Hematopoietic multipotent progenitor cell (in vitro differentiated cells): ENCODE measurements at places on chromosomes 1 and 21. TPM values are rescaled to one million over a fixed set of nuclear protein-coding genes. Genes with fewer than 3 reads are reported as not detected.

DNA sequence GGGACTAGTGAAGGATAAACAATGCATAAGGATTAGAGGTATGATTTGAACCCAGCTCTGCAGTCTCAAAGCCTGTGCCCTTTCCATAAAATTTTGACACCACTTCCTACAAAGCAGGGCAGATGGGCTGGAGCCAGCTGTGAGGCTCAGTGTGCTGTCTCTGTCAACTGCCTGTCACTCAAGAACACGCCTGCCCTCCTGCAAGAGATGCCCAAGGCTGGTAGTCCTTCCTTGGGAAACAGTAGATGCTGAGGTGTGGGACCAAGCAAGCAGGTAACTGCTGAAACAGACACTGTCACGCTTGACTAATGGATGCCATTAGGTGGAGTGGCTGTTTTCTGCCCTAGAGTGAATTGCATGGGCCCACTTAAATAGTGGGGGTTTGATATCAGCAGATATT lies 402.0 kb downstream of the PTPRU start:
- DNase-seq, result no peak

- no peak for DNase-seq
These were observed 264.5 kb upstream of the CAMK1G start for GRCh38 chr1:209319057-209319432.

DNA sequence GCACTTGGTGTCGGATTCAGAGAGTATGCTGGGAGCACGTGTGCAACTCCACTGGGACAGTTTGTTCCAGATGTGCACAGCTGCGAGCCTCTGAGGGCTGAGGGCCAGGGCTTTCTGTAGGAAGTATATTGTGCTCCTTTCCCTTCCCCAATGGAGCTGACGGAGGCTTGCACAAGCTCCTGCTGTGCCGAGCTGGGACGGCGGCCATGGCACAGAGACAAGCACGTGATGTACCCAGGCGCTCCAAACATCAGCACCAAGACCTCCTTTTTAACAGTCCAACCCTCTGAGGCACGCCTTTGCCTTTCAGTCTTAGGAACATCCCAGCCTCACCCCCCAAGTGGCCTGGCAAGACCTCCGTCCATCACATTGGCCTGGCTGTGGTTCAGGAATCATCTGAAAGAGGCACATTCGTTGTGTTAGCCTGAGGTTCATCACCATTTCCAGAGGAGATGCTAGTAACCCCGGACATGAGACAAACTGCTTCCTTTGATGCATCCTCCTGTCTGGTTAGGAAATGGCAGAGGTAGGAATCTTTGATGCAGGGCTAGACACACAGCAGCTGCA lies 339.2 kb upstream of the KAZN start:
- no peak for DNase-seq

DNA sequence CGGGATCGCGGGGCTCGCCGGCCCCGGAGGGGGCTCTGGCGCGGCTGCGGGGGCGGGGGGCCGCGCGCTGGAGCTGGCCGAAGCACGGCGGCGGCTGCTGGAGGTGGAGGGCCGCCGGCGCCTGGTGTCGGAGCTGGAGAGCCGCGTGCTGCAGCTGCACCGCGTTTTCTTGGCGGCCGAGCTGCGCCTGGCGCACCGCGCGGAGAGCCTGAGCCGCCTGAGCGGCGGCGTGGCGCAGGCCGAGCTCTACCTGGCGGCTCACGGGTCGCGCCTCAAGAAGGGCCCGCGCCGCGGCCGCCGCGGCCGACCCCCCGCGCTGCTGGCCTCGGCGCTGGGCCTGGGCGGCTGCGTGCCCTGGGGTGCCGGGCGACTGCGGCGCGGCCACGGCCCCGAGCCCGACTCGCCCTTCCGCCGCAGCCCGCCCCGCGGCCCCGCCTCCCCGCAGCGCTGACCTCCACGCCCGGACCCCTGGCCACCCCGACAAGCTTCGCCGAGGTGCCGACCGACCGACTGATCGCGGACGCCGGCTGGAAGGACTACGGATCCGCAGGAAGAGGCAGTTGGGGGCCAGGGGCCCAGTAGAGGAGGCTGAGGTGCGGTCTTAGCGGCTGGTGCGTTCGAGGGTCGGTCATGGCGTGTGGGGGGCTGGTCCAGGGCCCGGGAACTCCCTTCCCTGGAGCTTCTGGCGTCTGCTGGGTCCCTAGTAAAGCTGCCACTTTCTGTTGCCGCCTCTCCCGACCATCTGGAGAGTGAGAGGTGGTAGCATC lies 711 bp downstream of the TRNP1 start:
- no peak for DNase-seq

DNA sequence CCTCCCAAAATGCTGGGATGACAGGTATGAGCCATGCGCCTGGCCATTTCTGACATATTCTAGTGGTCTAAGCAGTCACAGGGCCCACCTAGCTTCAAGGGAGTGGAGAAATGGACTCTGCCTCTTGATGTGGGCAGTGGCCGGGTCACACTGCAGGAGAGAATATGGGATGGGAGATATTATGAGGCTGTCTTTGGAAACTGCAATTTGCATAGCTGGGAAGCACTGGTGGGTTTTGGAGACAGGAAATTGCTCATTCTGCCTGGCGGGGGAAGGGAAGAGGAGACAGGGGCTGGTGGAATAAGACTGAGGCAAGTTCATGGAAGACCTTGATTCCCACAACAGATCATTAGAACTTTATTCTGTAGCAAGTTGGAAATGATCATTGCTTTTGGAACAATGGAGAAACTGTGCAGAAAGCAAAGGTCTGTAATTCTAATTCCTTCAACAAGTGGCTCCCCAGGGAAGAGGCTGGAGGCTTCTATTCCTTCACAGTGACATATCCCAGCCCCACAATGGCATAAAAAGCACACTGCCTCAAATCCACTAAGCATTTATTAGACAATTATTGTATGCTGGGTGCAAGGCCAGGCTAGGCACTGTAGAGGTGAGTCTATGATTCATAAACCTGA lies 10.5 kb downstream of the NCMAP start:
- DNase-seq, result no peak

- DNase-seq, result no peak
These were observed 650.9 kb upstream of the ADGRL2 start for GRCh38 chr1:81149649-81150325.

DNA sequence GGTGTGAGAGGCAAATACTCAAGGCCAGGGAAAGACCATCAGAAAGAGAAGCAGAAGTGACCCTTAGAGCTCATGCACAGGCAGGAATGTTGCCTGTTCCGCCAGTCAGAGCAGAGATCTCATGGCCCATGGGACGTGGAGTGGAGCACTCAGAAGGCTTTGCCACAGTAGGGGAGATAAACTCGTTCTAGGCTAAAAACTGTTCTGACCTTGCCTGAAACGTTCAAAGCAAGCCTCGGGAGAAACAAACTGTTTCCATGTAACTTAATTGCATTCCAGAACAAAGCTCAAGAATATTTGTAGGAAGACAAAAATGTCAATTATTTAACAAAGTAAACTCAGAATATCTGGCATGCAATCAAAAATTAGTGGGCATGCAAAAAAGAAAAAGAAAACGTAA lies 20.7 kb upstream of the SLC19A1 start:
- DNase-seq, result no peak

DNA sequence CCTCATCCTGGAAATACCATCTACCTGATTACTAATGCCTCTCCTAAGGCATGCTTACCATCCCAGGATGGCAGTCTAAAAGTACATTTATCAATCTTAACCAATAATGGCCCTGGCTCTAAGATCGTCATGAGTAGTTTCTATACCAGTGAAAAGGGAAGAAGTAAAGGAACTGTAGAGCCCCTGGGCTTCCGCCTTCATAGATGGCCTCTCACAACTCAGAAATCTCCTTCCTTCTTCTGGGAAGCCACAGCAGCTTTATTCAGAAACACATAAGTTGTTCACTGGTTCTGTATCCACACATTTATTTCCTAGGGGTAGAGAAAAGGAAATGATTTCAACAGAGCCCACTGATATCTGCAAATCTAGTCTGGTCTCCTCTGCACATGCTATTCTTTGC lies 41.0 kb upstream of the CD5L start:
- no peak for DNase-seq

- no peak for DNase-seq
These were observed 18.8 kb downstream of the ADGRB2 start for GRCh38 chr1:31745096-31745945.

- DNase-seq, result no peak
These were observed 73.1 kb upstream of the DYNLT5 start for GRCh38 chr1:66679140-66679539.

DNA sequence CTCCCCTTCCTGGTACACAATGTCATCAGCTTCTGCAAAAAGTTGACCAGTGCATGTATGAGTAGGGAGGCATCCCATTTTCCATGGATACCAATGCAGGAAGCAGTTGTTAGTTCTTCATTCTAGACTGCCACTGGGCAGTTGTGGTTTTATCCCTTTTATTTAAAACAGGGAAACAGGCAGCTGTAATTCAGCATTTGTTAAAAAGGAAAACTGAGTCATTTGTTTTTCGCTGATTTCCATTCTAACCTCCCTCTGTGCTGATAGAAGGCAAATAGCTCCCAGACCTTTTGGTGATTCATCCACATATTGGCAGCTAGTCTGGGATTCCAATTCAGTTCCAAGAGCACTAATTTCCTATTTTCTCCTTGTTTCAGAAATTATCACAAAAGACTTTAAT lies 21.1 kb upstream of the ABCA4 start:
- no peak for DNase-seq

GRCh38 chr21:36692835-36693488 lies 6.0 kb upstream of the SIM2 start:
- DNase-seq, result no peak

DNA sequence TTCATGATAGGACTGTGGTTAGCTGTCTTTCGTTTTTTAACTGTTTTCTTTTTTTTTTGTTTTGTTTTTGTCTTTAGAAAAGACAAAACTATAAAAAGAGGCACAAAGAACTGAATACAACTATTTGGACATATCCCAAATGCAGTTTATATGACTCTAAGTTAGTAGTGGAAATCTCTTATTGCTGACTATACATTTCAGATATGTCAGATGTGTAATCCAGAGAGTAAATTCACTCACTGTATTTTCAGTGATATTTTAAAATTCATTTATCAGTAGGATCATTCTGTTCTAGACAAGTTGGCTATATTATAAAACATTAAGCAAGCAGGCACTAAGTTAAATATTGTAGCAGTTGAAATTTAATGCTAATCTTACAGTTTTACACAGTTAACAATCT lies 5.7 kb downstream of the RAP1A start:
- no peak for DNase-seq

GRCh38 chr1:2347409-2347785 lies 44.0 kb downstream of the MORN1 start:
- no peak for DNase-seq

DNA sequence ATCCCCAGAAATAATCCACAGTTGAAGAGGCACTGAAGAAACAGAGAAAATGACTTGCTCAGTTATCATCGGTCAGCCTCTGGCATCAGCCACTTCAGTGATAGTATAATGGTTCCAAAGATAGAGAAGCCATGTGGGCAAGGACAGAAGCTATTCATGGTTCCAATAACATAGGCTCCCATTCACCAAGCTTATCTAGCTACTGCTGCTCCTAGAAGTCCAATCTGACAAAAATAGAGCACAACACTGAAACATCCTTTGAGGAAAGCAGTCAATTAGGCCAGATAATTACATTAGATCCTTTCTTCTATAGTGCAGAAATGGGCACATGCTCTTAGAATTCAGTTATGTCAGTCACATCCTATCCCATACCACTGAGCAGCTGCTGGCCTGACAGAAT lies 33.5 kb upstream of the CRB1 start:
- no peak for DNase-seq

DNA sequence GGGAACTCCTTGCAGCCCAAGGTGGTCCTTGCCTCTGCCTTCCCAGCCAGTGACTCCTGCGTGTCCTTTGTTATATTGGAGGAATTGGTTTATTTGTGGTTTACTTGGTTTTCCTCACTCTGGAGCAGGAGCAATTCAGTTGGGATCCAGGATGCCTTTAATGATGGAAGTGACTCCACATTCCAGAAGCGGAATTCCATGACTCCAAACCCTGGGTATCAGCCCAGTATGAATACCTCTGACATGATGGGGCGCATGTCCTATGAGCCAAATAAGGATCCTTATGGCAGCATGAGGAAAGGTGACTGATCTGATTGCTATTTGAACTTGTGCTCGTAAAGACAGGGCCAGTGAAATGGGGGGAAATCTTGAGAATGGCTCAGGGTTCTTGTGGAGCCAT lies 15.1 kb upstream of the PIGV start:
- no peak for DNase-seq

- no peak for DNase-seq
These were observed 117.4 kb upstream of the PAXBP1 start for GRCh38 chr21:32888971-32889370.

DNA sequence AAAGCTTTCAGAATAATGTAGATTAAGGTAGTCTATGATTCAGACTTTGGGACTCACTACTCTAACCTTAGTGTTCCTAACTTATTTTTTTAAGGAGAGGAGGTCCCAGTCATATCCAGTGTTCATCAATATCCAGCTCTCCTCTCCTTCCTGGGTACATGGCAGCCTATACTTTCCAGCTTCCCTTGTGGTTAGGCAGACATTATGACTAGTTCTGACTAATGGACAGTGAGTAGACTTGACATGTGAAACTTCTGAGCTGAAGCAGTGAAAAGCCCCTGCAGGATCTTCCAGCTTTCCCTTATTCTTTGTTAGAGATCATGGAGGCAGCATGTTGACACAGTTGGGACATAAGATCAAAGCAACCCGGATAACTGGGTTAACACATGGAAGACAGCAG lies 144.2 kb downstream of the PTPRU start:
- DNase-seq, result no peak

GRCh38 chr1:218388591-218388990 lies 43.5 kb downstream of the TGFB2 start:
- no peak for DNase-seq

OPRD1 gene
- not detected for total RNA-seq

CYP4A11 gene
- total RNA-seq, result not detected

ZNF648 gene
- under 0.01 TPM for total RNA-seq

PLA2G2C gene
- not detected for total RNA-seq

TMEM63A gene
- total RNA-seq, result 70.0 TPM

GPX7 gene
- total RNA-seq, result 92.1 TPM

CFHR4 gene
- total RNA-seq, result not detected

MYBPH gene
- total RNA-seq, result not detected
